T-cell (primary cell): ENCODE measurements at places on chromosomes 11 and 22.

GRCh38 chr22:47059076-47059475 is 296.6 kb downstream of the TBC1D22A start:
- DNase-seq: no peak

DNA sequence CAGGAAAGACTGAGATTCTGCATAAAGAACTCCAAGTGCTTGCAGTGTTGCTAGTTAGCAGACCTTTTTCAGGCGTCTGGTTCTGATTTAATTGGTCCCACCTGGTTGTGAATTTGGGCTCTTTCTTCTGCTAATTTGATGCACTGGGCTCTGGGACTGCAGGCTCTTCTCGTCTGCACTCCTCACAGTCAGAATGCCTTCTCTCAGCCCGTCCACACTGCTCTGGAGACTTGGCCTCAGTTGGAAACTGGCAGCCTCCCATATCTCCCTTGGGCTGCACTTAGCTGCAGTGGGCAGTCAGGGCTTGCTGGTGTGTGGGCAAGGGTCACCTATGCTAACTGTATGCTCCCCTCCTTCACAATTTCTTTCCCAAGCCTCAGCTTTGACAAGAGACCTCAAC is 1.5 kb downstream of the TRIM6 start:
- DNase-seq: no peak

DNA sequence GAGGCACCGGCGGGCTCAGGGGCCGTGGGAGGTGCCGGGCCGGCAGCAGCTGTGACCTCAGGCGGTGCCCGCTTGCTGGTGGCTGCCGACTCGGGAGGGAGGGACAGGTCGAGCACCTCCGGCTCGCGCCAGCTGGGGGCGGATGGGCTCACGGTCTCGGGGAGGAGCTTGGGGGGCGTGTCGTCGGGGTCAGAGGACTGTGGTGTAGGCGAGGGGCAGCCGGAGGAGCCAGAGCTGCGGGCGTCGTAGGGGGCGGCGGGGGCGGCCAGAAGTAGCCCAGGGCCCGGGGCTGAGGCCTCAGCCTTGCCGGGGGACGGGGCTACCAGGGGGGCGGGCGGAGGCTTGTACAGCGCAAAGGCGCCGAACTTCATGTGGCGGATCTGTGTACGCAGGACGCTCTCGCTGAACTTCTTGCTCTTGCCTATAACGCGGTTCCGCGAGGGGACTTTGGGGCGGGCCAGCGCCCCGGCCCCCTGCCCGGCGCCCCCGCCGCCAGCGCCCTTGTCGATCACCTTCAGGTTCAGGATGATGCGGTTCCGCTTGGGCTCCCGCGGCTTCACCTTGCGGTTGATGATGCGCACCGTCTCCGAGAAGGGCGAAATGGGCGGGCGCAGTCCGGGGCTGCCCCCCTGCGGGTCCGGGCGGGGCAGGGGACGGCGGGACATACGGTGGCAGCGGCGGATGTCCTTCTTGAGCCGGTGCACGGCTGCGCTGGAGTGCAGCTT is 5.5 kb downstream of the CBX6 start:
- no peak for DNase-seq

- peak; percentile 35 for DNase-seq
Measured at GRCh38 chr11:8913961-8914660, 3.1 kb downstream of the AKIP1 start.

DNA sequence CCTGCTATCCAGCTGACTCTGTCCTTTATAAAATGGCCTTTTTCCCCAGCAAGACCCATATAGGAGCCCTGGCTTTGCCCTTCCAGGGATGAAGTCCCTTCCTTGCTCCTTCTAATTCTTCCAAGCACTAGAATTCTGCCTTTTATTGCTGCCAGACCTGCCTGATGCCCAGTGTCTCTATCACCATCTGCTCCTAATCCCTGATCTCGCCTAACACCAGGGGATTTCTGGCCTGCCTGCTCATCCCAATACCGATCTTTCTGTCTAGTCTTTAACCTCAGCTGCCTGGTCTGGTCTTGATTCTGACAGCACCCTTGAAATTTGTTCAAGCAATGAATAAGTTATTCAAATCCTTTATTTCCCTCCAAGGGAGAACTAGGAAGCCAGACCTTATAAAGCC is 150.2 kb downstream of the SPON1 start:
- DNase-seq: no peak

DNA sequence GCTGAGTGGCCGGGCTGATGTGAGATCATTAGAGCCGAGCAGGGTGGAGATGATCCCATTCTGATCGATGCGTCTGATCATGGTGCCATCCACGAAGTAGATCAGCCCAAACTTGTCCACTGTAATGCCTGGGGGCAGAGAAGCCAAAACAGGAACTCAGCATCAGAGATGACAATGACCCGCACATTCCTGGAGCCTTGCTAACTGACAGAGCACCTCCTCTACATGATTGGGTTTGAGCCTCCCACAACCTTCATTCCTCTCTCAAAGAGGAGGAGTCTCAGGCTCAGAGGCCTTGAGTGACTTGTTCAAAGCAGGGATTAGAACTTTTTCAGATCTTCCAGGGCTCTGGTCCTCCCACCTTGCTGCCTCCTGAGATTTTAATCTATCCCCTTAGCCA is 133.7 kb upstream of the NARS2 start:
- no peak for DNase-seq

- no peak for DNase-seq
Measured at GRCh38 chr11:104928811-104929210, 30.6 kb upstream of the CASP12 start.

- no peak for DNase-seq
Measured at GRCh38 chr22:38401336-38402084, 53.5 kb downstream of the KCNJ4 start.

- DNase-seq: peak; percentile 37
Measured at GRCh38 chr11:61362542-61362875, 335 bp downstream of the TMEM138 start.

DNA sequence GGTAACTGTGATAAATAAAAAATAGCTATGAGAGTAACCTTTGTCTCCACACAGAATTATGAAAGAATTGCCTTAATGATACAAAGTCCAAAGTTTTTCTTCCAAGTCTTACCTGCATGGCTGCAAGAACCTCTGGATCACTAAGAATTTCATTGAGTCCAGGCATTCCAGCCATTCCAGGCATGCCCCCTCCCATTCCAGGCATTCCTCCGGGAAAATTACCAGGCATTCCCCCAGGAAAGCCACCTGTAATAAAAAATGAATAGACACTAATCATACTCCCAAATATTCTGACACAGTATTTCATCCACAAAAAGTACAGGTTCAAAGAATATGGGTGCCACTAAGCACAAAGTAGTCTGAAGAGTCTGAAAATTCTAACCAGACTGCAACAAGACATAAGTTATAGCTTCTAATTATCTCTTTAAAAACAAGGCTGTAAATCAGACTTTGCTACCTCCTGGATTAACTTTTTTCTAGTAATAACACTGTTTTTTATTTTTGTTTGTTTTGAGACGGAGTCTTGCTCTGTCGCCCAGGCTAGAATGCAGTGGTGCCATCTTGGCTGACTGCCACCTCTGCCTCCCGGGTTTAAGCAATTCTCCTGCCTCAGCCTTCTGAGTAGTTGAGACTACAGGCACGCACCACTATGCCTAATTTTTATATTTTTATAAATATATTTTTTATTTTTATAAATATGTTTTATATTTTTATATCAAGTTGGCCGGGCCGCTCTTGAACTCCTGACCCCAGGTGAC is 8.0 kb upstream of the SLC25A17 start:
- DNase-seq: no peak

- DNase-seq: no peak
Measured at GRCh38 chr11:87454241-87454640, 416.5 kb downstream of the TMEM135 start.

DNA sequence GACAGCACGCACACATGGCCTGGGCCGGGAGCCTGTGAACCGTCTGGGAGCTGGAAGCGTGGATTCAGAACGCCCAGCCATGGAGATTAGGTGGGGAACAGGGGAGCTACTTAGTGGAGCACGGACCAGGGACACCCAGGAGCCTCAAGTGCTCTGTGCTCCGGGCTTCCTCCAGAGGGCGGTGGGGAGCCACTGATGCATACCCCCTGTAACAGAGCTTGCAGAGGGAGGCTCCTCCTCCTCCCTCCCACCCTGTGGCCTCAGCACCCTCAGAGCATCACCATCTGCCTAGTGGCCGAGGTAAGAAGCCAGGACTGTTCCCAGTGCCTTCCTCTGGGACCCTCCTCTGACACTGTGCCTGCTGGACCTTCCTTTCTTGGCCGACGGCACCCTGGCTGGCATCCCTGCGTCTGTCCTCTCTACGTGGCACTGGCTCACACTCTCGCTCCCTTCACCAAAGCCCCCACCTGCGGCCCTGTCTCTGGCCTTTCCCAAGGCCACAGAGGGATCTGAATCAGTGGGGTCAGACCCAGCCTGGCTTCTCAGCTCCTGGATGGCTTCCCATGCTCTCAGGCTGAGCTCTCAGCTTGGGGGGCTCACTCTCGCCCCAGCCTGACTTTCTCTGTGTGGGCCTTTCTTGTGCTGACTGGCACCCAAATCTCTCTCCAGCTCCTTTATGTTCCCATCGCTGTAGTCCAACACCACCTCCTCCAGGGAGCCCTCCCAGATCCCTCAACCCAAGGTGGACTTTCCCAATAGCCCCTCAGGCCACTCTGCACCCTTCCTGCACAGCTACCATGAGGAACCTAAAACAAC is 780.9 kb downstream of the BRD1 start:
- DNase-seq: no peak

- no peak for DNase-seq
Measured at GRCh38 chr11:16242806-16243205, 113.5 kb downstream of the SOX6 start.

- no peak for DNase-seq
Measured at GRCh38 chr11:129225190-129225589, 33.1 kb upstream of the ARHGAP32 start.

- DNase-seq: no peak
Measured at GRCh38 chr11:126546191-126546590, 190.7 kb downstream of the ST3GAL4 start.

GRCh38 chr11:125350206-125351032 is 145.6 kb downstream of the FEZ1 start:
- no peak for DNase-seq

GRCh38 chr11:11978792-11979487 is 29.5 kb downstream of the DKK3 start:
- no peak for DNase-seq

GRCh38 chr22:30902496-30903357 is 65.8 kb downstream of the MORC2 start:
- no peak for DNase-seq

DNA sequence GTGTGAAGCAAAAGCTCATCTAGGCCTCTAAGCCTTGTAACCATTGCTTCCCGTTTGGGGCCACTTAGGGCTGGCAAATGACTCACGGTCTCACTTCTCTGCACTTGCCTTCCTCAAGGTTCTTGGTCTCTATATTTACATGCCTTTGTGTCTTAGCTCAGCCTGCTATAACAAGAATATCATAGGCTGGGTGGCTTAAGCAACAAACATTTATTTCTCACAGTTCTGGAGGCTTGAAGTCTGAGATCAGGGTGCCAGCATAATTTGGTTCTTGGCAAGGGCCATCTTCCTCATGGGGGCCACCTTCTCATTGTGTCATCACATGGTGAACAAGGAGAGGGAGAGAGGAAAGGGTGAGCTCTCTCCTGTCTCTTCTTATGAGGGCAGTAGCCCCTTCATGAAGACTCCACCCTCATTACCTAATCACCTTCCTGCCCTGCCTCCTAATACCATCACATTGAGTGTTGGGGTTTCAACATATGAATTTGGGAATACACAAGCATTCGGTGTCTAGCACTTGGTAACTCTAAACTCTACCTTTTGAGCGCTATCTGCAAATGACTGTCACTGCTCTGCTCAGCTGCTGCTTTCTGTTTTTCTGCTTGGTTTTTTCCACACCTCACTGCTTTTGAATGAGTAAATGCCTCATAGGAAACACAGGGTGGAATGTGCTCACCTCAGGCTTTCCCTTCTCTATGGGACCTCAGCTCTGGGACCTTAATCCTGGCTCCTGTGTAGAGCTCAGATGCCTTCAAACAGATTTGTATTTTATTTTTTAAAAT is 16.2 kb upstream of the ME3 start:
- no peak for DNase-seq

- DNase-seq: no peak
Measured at GRCh38 chr22:50674130-50674500, 1.5 kb downstream of the SHANK3 start.

DNA sequence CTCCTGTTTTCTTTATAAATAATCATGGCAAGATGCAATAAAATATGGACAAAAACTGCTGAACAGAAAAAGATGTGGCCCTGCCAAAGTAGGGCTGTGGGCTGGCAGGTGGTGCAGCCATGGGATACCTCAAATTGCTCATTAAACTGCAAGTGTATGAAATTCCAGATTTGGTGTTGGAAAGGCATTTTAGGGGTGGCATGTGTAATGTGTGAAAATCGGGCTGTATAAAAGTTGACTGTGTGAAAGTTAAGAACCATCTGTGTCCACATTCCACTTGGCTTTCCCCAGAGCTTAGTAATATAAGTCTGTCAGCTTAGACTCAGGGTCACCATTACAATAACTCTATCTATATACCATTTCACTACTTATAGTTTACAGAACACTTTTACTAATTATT is 34.8 kb upstream of the FZD4 start:
- DNase-seq: no peak

- DNase-seq: no peak
Measured at GRCh38 chr11:128518493-128519207, 68.7 kb downstream of the ETS1 start.

GRCh38 chr11:63918507-63919191 is 1.7 kb upstream of the RCOR2 start:
- no peak for DNase-seq

GRCh38 chr22:36829370-36830002 is 12.7 kb upstream of the PVALB start:
- DNase-seq: no peak

- DNase-seq: no peak
Measured at GRCh38 chr11:100766764-100767163, 79.7 kb downstream of the ARHGAP42 start.

- no peak for DNase-seq
Measured at GRCh38 chr11:12473381-12473780, 96.0 kb downstream of the PARVA start.

- no peak for DNase-seq
Measured at GRCh38 chr22:17430412-17430811, 61.2 kb downstream of the CECR2 start.

DNA sequence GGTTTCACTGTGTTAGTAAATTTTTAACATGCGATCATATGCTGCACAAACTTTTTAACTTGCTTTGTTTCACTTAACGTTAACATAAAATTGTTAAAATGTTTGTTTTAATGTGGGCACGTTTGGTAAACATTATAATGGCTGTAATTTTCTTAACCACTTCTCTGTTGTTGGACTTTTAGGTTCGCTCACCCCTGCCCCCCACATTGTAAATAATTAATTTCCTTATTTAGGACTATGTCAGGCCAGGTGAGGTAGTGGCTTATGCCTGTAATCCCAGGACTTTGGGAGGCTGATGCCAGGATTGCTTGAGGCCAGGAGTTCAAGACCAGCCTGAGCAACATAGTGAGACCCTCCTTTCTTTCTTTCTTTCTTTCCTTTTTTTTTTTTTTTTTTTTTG is 6.7 kb upstream of the DIXDC1 start:
- DNase-seq: no peak

- DNase-seq: no peak
Measured at GRCh38 chr22:20138868-20139267, 7.3 kb downstream of the ZDHHC8 start.

- DNase-seq: no peak
Measured at GRCh38 chr11:126523441-126524205, 168.1 kb downstream of the ST3GAL4 start.

GRCh38 chr11:121723246-121723741 is 270.5 kb upstream of the SORL1-AS1 start:
- no peak for DNase-seq
